SHP77 treated with DMSO at 0.1 percent for 48 hours (cell line): ENCODE measurements at places on chromosomes 11 and 22.
A peak's percentile ranks its signal among the peaks of the same experiment; 100 is the strongest.

DNA sequence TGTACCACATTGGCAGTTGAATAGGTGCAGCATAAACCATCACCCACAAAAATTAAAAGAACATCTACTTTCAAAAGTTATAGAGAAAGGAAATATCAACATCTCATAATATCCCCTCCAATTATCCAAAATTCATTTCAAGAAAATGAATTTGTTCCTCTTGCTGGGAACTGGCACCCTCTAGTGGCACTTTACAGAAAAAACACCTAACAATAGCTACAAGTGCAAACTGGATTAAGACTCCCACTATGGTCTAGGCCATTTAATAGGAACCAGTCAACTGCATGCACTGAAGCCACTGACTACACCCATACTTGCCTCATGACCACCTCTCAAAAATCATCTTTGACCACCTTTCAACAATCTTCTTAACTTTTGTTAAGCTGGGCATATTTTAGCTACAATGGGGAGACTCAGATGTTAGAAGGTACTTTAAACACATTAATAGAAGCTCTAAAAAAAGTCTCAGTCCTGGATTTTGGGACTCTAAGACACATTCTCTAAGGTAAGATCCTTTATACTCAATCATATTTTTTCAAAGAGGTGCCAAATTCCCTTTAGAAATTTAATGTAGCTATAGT lies 17.3 kb downstream of the TRAF6 start:
- peak; percentile 25 for DNase-seq

DNA sequence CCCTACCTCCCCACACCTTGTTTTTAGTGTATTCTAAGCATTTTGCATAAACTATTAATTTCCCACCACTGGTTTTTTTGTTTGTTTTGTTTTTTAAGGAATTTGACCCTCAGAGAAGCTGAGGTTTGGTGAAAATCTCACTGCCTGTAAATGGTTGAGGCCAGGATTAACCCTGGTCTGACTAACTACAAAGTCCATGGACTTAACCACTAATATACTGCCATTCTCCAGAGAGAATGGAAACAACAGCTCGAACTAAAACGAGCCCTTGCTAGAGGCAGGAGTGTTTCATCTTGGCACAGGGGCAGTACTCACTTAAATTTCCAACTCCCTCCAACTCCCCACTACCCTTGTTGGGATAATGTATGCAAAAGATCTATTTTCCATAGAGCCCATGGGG lies 3.0 kb downstream of the CTNND1 start:
- DNase-seq, result no peak

DNA sequence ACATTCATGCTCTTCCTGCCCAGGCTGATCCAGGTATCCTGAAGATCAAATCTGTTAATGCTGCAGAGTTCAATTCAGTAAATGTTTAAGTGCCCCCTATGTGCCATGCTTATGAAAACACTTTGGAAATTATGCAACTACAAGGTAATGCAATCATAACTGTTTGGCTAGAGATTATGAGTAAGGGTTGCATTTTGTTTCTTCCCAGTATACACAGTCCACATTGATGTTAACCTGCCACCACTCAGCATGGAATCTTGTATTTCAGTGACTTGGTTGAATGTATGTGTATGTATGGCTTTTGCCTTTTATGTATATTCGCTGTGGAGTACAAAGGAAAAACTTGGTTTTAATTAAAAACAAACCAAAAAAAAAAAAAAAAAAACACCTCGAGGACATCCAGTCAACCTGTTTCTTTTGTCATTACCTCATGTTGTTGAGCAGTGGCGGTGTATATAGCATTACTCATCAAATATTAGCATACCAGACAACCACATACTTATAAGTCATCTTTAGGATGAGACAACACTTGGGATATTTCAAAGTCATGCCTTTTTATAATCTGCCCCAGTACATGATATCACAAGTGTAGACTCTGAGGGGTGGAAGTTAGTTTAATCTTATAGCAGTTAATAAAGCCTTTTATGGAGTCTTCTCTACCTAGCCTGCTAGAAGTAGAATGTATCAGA lies 86.1 kb upstream of the HORMAD2 start:
- no peak for DNase-seq

- DNase-seq, result no peak
Measured at GRCh38 chr11:103076361-103076760, 15.6 kb downstream of the DCUN1D5 start.

- DNase-seq, result no peak
Measured at GRCh38 chr11:561148-562003, 606 bp downstream of the RASSF7 start.

DNA sequence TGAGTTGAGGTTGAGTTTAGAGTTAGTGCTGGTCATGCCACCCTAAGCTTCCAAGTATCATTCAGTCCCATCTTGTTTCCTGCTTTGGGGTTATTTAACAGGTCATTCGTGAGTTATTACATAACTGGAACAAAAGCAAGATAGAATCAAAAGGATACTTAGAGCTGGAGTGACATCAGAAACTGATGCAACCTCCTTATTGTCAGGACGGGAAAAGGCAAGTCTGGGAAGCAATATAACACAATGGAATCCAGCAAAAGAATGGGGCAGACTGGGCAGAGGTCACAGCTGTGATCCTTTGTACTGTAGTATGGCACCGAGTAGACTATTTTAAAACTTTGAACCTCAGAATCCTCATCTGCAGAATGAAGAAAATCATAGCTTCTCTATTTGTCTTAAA lies 4.4 kb upstream of the PRSS23 start:
- DNase-seq, result no peak

GRCh38 chr11:83564870-83565269 lies 278.7 kb upstream of the CCDC90B start:
- no peak for DNase-seq

GRCh38 chr22:19325296-19325948 lies 33.9 kb upstream of the CLTCL1 start:
- DNase-seq, result no peak

GRCh38 chr22:44535362-44536095 lies 37.5 kb upstream of the RTL6 start:
- DNase-seq, result no peak

GRCh38 chr11:116732271-116733042 lies 40.3 kb downstream of the BUD13 start:
- no peak for DNase-seq

DNA sequence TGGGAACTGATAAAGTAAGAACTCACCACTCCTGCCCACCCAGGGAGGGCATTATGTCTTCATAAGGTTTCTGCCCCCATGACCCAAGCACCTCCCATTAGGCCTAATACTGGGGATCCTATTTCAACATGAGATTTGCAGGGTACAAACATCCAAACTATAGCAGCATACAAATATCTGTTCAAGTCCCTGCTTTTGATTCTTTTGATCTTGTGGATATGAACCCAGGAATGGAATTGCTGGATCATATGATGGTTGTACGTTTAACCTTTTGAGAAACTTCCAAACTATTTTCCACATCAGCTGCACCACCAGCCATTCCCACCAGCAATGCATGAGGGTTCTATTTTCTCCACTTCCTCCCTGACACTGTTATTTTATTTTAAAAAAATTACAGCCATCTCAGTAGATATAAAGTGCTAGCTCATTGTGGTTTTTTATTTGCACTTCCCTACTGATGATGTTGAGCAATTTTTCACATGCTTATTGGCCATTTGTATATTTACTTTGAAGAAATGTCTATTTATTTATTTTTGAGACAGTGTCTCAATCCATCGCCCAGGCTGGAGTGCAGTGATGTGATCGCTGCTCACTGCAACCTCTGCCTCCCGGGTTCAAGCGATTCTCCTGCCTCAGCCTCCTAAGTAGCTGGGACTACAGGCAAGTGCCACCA lies 7.1 kb upstream of the ATG16L2 start:
- DNase-seq, result no peak

DNA sequence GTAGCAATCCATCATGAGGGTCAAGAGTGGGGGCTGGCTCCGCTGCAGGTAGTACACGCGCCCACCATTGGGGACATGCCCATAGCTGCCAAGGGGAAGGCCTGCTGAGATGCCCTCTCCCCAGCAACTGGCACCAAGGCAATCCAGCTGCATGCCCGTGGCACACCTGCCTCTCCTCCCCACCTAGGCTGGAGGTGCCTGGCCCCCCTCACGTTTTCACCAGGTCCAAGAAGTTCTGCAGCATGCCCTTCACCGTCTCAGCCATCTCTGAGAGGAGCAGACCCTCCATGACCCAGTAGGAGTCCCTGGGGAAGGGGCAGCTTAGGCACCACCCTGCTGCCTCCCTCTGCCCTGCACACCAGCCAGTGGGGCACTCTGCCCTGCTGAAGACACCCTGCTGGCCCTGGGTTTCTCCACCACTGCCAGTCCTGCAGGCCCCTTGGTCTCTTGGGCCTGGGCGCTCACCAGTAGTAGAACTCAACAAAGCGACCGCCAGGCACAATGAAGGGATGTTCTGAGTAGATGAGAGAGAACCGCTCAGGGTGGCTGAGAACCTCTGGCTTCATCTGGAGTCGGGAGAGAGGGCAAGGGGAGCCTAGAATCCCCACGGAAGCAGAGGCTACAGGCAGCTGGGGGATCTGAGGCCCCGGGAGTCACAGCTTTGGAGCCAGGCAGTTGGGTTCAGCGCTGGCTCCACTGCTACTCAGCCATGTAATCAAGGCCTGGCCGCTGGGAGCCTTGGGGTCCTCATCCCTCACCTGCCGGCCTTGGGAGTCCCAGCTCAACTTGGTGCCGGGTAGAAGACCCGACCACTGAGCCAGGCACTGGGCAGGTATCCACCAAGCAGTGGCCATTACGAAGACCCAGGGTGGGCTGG lies 17.8 kb downstream of the TREH start:
- no peak for DNase-seq

DNA sequence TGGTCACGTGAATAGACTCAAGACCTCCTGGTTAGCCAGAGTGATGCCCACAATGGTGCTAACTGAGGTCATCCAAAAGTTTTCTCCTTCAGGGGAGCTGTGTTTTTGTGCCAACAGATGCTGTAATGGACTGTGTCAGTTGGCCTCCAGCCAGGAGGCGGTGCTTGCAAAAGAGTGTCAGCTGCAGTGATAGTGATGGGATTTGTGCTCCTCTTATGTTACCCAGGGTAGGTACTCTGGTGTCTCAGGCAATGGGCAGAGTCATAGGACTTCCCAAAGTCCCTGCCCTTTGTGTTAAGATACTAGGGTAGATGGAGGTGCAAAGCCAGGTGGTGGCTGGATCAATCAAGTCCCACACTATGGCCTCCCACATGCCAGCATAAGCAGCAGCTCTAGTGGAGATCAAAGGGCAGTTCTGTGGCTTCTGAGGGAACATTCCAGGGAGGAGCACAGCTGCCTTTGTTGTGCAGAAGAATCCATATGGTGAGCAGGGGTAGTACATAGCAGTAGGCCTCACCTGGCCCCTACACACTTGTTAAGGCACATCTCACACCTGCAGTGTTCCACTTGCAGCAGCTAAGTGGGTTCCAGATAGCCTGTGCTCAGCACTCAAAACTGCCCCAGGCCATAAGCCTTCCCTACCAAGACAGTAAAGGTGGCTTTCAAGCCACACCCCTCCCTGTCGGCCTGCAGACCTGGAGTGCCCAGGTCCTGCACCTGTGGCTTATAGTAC lies 9.4 kb upstream of the FANCF start:
- peak; percentile 57 for DNase-seq

- DNase-seq, result no peak
Measured at GRCh38 chr22:37677493-37677974, 2.1 kb downstream of the LGALS1 start.

GRCh38 chr11:75946531-75947530 lies 131.8 kb downstream of the UVRAG start:
- DNase-seq, result peak; percentile 23

DNA sequence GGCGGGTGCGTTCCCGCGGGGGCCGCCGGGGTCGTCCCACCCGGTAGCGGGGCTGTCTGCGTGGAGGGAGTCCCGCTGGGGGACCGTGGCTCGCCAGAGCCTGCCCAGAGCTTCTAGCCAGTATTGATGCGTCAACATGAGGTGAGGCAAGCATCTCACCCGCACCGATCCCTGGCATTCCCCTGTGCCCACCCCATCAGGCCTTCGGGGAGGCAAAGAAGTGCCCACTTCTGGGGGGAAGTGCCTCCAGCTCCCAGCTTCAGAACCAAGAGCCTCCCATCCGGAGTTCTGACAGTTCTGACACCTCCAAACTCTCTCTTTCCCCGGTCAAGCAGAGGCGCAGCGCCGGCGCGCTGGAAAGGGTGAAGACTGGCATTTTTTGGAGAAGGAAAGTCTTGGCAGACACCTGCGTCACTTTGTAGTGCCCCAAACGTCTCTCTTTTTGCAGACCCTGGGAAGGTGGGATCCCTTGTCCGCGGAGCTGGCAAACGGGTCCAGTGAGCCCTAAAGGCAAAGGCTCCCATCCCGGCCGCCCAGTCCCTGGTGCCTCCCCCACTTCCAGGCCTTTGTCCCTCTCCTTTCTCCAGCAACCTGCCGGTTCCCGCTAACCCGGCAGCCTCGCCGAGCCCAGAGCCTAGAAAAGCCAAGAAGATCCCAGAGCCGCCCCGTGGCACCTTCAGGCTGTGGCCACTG lies 3.2 kb upstream of the PAX6 start:
- DNase-seq, result no peak

GRCh38 chr11:70423523-70424505 lies 25.5 kb downstream of the CTTN start:
- DNase-seq, result no peak
